Effector CD8-positive, alpha-beta T cell (primary cell): ENCODE measurements at places on chromosomes 13 and 19.

DNA sequence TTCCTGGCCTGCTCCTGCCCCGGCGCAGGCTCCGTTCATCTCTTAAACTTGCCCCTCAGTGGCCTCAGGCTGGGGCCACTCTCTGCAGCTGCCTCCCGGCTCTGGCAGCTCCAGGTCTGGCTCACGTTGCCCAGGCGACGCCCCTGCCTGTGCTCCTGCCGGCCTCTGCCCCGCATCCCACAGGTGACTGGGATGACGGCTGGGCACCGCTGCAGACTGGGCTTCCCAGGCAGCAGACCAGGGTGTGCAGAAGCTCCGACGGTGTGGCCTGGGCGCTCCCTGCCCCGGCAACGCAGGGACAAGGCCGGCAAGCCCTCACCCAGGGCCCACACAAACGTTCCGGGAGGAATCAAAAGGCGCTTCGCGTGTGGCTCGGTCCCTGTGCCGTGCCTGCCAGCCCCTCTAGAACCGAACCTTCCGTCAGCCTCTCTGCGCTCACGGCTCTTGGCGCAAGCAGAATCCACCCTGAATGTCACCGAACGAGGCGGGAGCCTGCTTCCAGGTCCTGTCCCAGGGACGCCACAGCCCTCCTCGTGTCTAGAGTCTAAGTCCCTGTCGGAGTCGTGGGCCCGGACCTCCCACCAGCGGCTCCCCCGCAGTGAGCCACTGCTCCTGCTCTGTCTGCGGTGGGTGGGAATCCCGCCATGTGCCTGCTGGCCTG lies 64.8 kb downstream of the MLLT1 start:
- DNase-seq = no peak

GRCh38 chr19:49987159-49987698 lies 26.3 kb upstream of the SIGLEC11 start:
- DNase-seq = peak; percentile 68

DNA sequence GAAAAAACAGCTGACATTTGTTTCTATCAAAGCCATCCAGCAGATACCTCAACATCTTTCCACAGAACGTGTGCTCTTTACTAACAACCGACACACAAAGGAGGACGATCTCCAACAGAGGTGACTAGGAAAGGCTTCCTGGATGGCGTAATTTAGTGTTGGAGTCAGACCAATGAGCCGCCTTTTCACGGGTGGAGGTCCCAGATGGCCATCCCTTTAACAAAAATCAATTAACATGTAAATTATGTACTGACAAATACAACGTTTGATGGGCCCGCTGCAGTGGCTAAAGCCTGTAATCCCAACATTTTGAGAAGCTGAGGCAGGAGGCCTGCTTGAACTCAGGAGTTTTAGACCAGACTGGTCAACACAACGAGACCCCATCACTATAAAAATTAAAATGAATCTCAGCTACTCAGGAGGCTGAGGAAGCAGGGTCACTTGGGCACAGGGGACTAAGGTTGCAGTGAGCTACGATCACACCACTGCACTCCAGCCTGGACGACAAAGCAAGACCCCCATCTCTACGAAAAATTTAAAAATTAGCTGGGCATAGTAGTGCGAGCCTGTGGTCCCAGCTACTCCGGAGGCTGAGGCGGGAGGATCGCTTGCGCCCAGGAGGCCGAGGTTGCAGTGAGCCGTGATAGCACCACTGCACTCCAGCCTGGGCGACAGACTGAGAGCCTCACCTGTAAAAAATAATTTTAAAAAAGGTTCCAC lies 1.2 kb upstream of the DPY19L3 start:
- DNase-seq = no peak

DNA sequence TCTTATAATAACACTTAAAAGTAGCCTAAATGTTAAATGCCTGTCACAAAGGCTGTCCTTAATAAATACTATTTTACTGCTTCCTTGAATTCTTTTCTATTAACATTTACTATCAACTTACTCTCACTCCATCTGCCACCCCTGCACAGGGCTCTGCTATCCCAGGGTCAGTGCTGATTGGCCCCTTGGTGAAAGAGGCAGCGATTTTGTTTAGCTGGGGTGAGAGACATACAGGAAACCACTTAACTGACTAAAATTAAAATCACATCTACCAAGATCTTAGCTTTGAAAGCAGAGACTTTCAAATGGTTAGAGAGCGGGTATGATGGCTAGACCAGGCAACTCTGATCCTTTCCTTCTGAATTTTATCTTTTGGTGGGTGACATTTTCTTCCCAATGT lies 149.9 kb upstream of the HTR2A start:
- no peak for DNase-seq

DNA sequence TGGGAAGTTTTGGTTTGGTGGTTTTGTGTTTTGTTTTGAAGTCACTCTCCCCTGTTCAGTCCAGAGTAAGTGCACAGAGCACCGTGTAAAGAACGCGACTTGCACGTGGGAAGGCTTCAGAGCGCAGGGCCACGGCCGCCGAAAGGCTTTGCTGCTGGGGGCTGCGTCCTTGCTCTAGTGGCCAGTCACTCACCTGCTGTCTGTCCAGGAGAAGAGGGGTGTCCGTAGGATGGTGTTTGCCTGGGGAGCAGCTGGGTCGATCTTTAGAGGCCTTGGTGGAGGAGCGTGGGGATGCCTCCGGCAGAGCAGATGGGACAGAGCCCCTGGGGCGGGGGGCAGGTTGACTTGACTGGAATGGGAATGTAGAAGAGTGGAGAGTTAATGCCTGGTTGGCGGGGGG lies 116.6 kb upstream of the MCF2L start:
- no peak for DNase-seq

DNA sequence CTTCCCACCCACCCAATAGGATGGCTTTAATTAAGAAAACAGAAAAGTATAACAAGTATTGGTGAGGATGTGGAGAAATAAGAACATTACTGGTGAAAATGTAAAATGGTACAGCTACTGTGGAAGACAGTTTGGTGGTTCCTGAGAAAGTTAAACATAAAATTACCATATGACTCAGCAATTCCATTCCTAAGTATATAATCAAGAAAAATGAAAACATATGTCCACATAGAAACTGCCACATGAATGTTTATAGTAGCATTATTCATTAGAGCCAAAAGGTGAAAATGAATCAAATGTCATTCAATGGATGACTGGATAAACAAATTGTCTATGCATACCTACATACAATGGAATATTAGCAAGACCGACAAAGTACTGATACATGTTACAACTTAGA lies 16.9 kb downstream of the DZIP1 start:
- DNase-seq = no peak

GRCh38 chr19:4531562-4532165 lies 3.4 kb downstream of the PLIN5 start:
- no peak for DNase-seq

DNA sequence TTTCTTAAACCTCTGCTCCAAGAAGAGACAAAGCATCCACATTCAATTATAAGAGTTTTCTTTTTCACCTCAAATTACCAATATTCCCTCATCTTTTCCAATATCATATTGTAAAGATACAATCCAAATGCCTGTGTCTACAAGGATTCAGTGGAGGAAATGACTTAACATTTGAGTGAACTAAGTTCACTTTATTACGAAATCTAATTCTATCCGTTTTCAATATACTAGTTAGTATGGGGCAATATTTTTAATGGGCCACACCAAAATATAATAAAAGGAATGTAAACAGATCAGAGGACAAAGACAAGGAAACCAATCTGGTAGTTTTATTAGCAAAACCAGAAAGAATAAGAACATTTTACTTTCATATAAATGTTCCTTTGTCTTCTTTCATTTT lies 136.0 kb downstream of the DCLK1 start:
- no peak for DNase-seq
